ENCODE measurements at places on chromosomes 7 and 10. TPM values are rescaled to one million over a fixed set of nuclear protein-coding genes. Genes with fewer than 3 reads are reported as not detected.

Gene C10orf62
- not detected for total RNA-seq

Gene CALML3
- not detected for total RNA-seq

Gene GOLGA7B
- under 0.01 TPM for total RNA-seq

Gene SPDYE2
- not detected for total RNA-seq

Gene PTPRN2
- total RNA-seq, result 0.53 TPM

Gene MSRB2
- total RNA-seq, result 9.0 TPM

Gene POLR2J3
- total RNA-seq, result 21.8 TPM

Gene CPXM2
- 9.2 TPM for total RNA-seq

Gene TCAF2
- 7.1 TPM for total RNA-seq

Gene ZNF467
- 2.7 TPM for total RNA-seq

Gene CPA2
- total RNA-seq, result not detected

GRCh38 chr10:71605263-71605962 lies 114.2 kb downstream of the C10orf105 start:
- no peak for DNase-seq

- DNase-seq, result no peak
Measured at GRCh38 chr10:74332398-74332797, 181.4 kb downstream of the ADK start.

- DNase-seq, result no peak
Measured at GRCh38 chr10:131710142-131710861, 190.5 kb upstream of the PPP2R2D start.

DNA sequence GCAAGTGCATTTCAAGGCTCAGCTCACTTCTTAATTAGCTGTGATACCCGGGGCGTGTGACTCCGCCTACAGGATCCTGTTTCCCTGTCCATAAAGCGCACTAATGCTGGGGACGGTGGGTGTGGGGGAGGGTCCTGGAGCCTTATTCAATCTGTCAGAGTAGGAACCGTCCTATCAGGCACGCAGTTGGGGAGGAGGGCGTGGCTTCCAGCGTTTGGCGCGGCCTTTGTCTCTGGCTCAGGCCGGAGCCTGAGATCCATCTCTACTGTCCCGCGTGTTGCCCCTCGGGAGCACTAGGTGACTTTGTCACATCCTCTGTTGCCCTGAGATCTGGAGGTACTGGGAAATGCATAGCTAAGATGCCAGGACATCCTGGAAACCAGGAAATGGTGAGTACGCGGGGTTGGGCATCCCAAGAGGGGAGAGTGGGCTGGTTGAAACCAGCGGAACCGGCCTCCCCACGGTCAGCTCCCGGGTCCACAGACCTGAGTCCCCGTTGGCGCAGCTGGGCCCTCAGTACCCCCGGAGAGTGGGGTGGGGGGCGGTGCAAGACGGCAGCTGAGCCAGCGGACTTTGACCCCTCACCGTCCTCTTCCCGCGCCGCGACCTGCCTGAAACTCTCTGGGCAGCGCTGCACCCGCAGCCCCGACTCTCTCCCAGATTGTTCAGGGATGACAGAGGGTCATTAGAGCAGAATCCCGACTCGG lies 104.4 kb upstream of the ZNF92 start:
- peak; percentile 5 for DNase-seq

GRCh38 chr7:13850185-13850752 lies 139.2 kb downstream of the ETV1 start:
- peak; percentile 24 for DNase-seq

DNA sequence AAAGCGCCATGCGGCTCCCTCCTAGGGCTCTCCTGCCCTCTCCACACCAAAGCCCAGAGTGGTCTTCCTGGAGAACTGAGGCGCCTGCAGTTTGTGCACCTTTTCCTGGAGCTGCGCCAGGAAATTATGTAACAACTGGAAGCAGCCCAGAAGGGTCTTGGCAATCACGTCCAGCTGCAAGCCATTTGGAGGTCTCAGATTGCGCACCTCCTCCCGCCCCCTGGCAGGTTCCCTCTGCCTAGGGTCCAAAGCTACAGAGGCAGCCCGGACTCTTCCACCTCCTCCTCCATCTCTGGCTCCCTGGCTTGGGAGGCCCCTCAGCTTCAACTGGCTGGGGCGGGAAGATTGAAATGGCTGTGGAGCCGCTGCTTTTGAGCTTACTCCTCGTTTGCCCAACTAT lies 34.0 kb upstream of the SFTPD start:
- no peak for DNase-seq

DNA sequence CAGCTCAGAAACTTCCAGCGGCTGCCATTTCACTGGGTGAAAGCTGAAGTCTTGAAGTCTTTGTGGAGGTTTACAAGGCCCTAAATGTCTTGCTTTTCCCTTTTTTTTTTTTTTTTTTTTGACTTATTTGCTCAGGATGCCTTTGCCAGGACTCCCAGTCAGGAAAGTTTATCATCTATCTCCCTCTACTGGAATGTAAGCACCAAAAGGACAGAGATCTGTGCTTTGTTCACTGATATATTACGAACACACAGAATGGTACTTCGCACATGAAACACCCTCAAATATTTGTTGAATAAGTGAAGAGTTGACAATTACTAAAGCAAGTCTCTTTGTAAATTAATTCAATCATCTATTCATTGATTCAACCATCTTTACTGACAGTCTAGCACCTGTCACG lies 23.2 kb downstream of the ABCB4 start:
- DNase-seq, result no peak

GRCh38 chr7:36265680-36266079 lies 112.6 kb downstream of the EEPD1 start:
- DNase-seq, result no peak

GRCh38 chr10:96740141-96740540 lies 19.8 kb upstream of the PIK3AP1 start:
- no peak for DNase-seq

- DNase-seq, result no peak
Measured at GRCh38 chr7:55056577-55057480, 38.0 kb downstream of the EGFR start.

DNA sequence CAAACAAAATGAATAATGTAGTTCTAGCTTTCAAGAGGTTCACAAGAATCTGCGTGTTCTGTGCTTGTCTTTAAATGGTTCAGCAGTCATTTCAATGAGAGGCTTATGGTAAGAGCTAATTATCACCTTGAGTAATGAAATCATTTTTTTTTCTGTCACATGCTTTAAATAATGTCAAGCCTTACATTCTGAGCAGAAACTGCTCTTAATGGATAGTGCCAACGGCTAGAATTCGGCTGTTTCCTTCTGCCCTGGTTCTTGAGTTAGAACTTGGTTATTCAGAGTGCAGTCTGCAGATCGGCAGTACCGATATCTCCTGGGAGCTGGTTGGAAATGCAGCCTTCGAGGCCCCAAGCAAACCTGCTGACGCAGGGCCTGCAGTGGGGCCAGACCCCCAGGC lies 316.2 kb downstream of the CAMK1D start:
- no peak for DNase-seq

DNA sequence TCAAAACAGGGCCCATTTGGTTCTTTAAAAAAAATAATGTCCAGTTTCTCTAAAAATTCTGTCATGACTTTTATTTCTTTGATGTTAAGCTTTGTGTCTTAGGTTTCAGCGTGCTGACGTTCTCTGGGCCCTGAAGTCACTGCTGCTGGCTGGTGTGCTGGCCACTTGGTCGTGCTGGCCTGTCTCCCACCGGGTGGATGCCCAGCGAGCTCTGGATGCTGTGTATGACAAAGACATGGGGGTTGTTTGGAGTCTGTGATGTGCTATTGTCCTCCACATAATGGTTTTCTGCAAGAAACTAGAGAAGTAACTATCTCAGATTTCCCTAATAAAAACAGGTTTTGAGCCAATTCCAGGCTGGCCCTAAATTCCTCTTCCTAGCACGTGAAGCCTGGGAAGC lies 9.5 kb upstream of the IDI2 start:
- no peak for DNase-seq

DNA sequence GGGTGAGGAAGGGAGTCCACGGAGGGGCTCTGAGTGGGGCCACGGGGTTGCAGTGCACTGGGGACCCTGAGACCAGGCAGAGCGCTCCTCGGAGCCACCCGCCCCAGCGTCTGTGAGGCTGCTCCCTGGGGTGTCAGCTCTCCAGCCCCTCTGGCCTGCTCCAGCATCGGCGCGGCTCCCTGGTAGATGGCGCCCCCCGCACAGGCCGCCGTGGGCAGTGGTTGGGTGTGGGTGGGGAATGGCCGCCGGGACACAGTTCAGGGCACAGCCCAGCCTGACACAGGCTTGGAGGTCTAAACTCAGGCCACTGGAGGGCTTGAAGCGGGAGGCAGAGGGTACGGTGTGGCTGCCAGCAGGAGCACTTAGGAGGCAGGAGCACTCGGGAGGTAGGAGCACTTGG lies 222.6 kb upstream of the PPP2R2D start:
- DNase-seq, result no peak

- no peak for DNase-seq
Measured at GRCh38 chr10:47359626-47360418, 11.7 kb downstream of the RBP3 start.

DNA sequence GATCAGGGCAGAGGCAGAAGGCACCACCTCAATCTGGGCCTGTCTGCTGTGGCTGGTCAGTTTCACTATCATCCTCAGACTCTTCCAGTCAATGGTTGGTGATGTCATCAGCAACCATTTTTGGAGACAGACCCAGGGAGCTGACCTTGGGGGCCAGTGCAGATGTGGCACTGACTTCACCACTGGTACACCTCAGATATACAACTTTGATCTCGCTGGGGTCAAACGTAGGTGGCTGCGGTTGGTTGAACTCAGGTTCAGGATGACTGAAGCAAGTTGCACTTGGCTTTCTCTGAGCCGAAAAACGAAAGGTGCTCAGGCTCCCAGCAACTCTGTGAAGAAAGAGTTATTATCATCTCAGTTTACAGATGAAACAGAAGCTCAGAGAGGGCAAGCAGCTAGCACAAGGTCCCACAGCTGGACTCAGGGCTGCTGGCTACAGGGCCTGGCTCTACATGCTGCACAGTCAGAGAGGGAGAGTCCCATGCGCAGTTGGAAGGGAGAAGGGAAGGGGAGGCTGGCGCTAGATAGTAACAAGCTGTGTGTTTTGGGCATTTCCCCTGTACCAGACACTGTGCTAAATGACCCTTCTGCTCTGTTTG lies 27.2 kb downstream of the ANKRD16 start:
- DNase-seq, result no peak

DNA sequence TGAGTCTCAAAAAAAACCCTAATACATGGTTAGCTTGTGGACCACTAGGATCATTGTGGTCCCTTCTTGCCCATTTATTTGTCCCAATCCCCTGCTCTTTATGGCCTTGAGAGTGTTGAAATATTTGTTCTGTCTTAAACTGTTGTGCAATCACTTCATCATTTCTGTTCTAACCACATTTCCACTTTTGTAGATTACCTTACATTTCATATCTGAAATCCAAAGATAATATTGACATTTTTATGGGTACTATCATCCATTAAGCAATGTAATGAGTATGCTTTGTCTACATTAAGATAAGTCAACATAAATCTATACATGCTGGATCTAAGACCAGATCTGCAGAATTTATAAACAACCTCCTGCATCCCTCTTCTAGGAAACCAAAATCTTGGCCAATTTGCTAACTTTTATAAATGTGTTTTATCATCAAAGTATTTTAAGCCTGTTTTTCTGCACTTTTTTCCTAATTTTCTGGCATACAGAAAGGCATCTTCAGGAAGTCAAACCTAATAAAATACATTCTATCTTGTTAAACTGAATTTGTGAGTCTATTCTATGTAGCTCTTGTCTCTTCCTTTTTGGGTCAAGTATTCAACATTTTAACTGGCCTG lies 359.4 kb upstream of the CELF2 start:
- no peak for DNase-seq

DNA sequence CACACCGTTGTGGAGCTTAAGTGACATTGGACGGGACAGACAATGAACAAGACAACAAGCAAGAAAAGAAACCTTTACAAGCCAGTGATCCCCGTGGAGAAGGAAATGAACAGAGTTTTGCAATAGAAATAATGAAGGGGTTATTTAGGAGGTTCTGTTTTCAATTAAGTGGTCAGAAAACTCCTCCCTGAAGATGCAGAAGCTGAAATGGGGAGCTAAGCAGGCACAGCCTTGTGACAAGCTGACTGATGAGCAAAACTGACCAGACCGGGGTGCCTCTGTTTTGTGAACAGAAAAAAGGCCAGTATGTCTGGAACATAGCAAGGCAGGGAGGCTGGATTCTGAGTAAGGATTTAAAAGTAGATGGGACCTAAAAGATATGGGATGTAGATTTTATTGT lies 299.8 kb upstream of the POM121L12 start:
- DNase-seq, result no peak

DNA sequence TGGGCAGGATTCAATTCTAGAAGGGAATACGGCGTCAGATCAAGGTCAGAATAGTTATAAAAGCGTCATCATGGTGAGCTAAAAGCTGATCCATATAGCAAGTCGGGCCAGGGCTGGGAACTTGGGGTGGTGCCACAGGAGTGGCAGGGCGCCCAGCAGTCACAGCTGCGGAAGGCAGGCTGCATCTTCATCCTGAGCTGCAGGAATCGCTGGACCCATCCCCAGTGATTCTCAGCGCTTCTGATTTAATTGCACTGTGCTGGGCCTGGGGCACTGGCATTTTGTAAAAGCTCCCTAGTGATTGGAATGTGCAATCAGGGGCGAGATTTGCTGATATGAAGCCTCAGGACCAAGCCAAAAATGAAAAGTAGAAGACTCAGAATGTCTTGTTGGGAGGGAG lies 135.3 kb downstream of the CTTNBP2 start:
- no peak for DNase-seq

- DNase-seq, result no peak
Measured at GRCh38 chr7:81256991-81257390, 338.1 kb upstream of the SEMA3C start.

GRCh38 chr7:111638078-111638477 lies 75.8 kb upstream of the IMMP2L start:
- no peak for DNase-seq

DNA sequence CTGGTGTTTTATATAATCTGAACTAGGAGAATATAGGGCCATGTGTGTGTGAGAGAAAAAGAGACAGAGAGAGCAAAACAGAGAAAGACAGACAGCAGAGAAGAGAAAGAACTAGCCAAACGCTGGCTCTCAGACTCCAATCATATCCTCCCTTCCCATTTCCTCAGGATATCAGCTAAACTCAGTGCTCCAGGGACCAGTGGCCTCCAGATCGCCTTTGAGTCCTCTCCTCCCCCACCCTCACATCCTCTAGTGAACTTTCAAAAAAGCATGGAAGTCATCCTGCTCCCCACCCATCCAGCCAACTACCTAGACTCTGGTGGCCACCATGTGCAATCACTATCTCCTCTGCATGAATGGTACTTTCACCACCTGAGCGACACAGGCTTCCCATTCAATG lies 386.1 kb upstream of the NPVF start:
- no peak for DNase-seq
